Panc1 (cell line): ENCODE measurements at places on chromosomes 3 and 15. TPM values are rescaled to one million over a fixed set of nuclear protein-coding genes. Genes with fewer than 3 reads are reported as not detected.

- DNase-seq: no peak
Measured at GRCh38 chr3:12273045-12273695, 15.7 kb upstream of the PPARG start.

- no peak for DNase-seq
Measured at GRCh38 chr15:71853543-71853942, 43.2 kb downstream of the NR2E3 start.

DNA sequence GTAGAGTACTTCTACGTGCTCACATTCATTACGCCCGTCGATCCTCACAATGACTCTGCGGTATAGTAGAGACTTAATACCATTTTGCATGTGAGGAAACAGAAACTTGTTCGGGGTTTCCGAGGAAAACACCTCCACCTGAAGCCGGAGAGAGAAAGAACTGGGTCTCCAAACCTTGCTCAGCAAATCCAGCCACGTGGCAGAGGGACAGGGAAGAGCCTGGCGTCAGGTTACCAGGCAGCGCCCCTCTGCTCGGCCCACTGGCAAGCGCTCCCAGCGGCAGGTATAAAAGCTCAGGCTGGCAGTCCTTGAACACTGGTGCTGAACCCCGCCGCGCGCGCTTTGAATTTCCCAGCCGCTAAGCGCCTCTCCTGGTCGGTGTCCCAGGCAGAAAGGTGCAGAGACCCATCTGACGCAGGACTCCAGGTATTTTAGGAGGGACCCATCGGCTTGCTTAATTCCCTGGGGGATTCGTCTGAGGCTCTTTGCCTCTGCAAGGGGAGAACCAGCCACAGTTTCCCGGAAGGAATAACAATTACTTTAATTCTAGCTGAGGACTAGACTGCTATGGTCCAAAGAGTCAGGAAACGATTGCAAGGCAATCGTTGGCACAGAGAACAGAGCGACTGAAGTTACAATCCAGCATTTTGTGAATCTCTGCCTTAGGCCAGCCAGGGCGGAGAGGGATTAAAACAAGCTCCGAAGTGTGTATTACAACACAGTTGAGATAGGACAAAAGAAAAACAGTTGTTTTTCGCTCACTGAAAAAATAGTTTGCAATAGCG, at the start of gene C2CD4A:
Gene C2CD4A, plus strand, starts transcription at position 315 of the 785 bp plus-strand sequence. CDS start 637 bp downstream, outside the sequence.
- no peak for DNase-seq

GRCh38 chr3:45026038-45026437, at the start of gene CLEC3B:
Gene CLEC3B (plus strand): TSS chr3:45026303. CDS start chr3:45026363, 60 bp downstream.
- no peak for DNase-seq

DNA sequence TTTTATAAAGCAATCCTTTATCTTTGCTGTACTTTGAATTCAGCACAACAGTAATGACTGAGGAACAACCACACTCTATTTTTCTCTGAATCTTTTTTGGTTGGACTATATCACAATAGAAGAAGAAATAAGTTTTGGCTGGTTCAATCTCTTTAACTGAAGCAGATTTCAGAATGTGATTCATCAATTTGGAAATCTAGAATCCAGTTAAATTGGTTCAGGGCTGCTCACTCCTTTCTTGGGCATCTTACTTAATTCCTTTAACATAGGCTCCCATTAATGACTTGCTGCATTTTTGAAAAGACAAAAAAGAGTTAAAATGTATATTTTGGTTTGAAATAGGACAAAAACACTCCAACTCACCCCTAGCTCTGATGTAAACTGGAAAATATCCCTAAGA, 688.3 kb upstream of the NECTIN3 start:
- no peak for DNase-seq

DNA sequence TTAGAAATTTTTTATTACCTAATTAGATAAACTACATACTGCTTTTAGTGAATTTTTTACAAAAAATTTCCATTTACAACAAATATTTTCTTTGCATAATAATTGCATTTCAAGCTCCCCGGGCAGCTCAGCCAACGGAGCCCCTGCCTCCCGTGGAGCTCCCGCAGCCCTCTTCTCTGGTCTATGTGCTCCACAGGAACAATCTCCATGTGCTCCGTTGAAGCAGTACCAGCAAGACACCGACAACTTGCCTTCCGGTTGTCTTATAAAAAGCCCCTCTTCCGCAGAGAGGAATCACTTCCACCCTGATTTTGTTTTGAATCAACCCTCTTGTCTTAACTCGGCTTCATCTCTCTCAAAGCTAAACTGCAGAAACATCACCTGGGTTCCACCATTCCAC, 46.9 kb upstream of the CHD2 start:
- no peak for DNase-seq

GRCh38 chr3:160748787-160749186, 7.2 kb upstream of the PPM1L start:
- no peak for DNase-seq

DNA sequence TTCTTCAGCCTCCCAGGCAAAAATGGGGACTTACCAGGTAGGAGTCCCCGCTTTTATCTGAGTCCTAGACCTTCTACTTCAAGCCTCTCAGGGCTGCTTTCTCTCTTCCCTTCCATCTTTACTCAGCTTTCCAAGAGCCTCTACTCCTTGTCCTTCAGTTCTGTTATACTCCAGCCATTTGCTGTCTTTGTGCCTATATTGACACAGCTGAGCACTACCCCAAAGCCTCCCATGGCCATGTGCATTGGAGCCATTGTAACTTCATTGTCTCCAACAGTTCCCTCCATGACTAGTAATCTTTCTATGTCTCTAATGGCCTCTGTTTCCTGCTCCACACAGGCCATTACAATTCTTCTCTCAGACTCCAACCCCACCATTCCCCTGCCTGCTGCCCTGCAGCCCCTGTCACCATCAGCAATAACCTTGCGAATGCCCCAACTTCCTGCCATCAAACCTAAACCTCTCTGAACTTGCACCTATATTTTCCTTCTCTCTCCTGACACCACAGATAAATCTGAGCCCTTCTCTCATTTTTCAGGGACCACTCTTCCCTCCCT, 77.9 kb upstream of the ADPGK start:
- no peak for DNase-seq

GRCh38 chr3:138195481-138195880, 8.4 kb downstream of the ARMC8 start:
- no peak for DNase-seq

GRCh38 chr3:148789906-148790305, 37.7 kb upstream of the CPB1 start:
- DNase-seq: no peak

DNA sequence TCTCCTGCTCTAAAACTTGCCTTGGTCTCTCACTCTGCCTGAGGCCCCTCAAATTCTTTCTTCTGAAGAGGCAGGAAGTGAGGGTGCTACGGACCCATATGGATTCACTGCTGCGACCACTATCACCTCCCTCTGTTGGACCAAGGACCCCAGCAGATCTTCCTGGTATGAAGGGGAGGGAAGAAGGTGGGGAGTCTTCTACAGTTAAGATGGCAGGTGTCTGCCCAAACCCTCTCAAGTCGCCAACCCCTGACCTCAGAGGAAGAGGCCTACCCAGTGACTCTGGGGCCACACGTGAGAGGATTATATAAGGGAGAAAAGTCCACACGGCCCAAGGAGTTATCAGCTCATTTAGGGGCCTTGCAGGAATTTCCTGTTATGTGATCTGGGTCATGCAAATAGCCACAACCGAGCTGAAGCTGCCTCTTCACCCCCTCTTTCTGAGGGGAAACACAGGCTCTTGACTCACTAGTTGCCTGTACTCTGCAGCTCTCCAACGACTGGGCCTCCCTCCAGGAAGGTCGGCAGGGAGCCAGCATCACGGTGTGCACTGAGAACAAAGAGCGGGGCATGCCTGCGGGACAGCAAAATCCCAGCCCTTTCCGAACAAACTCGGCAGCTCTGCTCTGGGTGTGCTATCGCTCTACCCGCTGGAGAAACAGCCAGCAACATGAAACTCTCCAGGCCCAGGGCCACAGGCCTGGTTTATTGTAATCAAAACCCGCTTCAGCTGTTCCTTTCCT, 116.0 kb downstream of the XXYLT1 start:
- DNase-seq: no peak

- DNase-seq: no peak
Measured at GRCh38 chr3:116339441-116340028, 105.8 kb downstream of the LSAMP start.

- DNase-seq: no peak
Measured at GRCh38 chr3:152260026-152260425, 8.7 kb upstream of the MBNL1 start.

- no peak for DNase-seq
Measured at GRCh38 chr3:152835601-152836102, 721 bp downstream of the P2RY1 start.

GRCh38 chr15:38255690-38256089, 3.1 kb downstream of the SPRED1 start:
- no peak for DNase-seq

DNA sequence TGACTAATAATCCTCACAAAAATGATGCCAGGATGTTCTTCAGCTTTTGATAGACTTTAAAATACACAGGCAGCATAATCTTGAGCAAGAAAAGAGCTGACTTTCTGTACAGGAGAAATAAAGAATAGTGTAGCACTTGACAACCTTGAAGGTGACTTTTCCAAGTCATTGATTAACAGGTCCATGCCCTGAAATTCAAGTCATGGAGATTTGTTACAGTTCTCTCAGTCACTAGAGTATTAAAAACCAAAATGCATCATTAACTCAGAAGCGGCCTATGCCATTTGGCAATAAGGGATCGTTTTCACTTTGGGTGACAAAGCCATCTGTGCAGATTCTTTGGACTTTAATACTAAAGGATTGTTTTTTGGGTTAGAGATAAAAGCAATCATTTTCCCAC, 692.7 kb upstream of the SGO1 start:
- DNase-seq: no peak

GRCh38 chr3:2978977-2979732, 131.0 kb downstream of the IL5RA start:
- DNase-seq: no peak

DNA sequence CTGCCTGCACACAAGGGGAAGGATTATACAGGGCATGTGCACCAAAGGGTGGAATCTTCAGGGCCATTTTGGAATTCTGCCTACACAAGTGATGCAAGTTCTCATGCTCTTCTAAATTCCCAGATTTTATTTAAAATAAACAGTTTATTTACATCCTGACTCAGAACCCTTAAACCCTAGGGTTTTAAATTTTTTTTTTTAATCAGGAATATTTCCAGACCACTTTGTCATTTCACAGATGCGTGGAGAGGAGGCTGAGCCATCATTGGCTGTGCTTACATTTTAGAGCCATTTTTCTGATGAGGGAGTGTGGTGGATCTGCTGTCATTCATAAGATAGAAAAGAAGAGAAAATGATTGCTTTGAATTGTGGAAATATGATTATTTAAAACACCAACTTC, 65.2 kb upstream of the MNS1 start:
- no peak for DNase-seq

DNA sequence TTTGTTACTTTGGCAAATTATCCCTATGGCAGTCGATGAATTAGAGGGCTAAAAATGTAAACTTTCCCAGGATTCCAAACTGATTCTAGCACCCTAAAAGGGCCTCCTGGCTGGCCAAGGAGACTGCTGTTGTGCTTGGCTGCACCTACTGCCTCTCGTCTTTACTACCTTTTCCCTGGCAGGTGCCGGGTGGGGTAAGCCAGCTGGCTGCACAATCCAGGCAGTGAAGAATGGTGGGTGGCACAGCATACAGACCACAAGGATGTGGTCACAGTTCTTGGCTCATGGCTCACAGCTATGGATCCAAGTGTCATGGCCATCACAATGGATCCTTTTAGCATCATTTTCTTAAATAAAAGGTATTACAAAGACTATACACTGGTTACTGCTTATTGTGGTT, 20.7 kb upstream of the SLC25A26 start:
- no peak for DNase-seq

GRCh38 chr3:53939086-53939582, 47.5 kb upstream of the SELENOK start:
- no peak for DNase-seq

- DNase-seq: no peak
Measured at GRCh38 chr3:61685755-61686154, 124.4 kb downstream of the PTPRG start.

- no peak for DNase-seq
Measured at GRCh38 chr3:29822071-29822470, 541.2 kb downstream of the RBMS3 start.

DNA sequence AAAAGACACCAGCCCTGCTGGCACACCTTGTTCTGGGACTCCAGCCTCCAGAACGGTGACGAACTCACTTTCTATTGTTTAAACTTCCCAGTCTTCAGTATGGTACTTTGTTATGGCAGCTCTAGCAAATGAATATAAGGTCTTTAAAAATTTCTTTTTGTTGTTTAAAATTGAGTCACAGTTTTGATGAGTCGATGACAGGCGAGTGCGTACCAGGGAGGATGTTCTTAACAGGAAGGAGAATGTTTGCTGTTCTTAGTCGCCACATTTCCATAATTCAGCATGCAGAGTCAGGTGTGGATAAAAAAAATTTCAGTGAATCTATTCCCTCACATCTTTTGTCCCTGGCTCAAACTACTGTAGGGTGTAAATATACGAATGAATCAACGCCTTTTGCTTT, 12.4 kb downstream of the DNASE1L3 start:
- DNase-seq: no peak

DNA sequence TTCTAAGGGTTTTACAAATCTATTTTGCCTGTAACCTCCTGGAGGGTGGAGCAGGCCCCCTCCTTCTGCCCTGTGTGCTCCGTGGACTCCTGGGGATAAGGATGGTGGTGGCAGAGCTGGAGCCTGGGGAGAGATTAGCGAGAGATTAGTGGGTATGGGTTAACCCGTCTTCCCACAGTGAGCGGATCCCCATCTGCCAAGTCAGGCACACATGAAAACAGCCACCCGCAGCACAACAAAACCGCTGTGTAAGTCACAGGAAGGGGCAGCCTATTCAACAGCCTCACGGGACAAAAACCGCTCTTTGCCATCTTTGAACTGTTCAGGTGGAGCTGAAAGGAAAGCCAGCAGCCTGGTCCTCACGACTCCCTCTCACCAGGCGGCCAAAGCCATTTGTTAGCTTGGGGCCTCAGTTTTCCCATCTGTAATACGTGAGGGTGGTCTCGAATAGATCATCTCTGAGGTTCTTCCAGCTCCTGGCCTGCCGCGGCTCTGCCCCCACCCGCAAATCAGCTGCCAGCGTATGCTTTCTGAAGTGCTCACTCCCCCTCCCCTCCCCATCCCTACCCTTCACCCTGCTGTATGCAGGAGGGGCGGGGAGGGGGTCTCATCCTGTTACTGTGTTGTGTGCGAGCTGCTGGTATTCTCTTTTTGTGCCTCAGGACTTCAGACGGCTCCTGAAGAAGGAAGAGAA, 43.6 kb downstream of the PDIA5 start:
- DNase-seq: no peak

The CHMP2B gene
- total RNA-seq: 32.7 TPM

The RTP1 gene
- total RNA-seq: not detected

The PLAAT1 gene
- 3.9 TPM for total RNA-seq

The XCR1 gene
- total RNA-seq: not detected

The GP5 gene
- total RNA-seq: 0.05 TPM

The PRSS50 gene
- total RNA-seq: 0.13 TPM

The ATP2B2 gene
- total RNA-seq: not detected

The SQOR gene
- total RNA-seq: 62.2 TPM
